Fibroblast of skin of scalp (primary cell): ENCODE measurements at places on chromosomes 1 and 21.

GRCh38 chr1:58397187-58397820 is 149.2 kb downstream of the OMA1 start:
- peak; percentile 86 for DNase-seq

DNA sequence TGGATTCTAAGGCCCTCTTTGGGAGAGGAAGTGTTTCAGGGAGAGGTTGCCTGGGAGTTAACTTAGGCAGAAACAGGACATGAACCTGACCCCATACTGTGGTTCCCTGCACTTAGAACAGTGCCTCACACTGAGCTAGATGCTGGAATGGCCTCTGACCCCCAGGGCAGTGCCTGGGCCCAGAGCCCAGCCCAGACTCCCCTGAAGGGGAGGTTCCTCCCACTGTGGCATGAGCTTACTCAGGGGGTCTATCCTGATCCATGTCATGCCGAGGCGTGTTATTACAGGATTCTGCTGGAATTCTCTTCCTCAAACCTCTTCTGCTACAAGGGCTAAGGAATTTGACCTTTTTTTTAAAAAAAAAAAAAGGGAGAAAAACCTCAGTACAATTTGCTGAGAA is 72.2 kb downstream of the MRPL37 start:
- peak; percentile 46 for DNase-seq

DNA sequence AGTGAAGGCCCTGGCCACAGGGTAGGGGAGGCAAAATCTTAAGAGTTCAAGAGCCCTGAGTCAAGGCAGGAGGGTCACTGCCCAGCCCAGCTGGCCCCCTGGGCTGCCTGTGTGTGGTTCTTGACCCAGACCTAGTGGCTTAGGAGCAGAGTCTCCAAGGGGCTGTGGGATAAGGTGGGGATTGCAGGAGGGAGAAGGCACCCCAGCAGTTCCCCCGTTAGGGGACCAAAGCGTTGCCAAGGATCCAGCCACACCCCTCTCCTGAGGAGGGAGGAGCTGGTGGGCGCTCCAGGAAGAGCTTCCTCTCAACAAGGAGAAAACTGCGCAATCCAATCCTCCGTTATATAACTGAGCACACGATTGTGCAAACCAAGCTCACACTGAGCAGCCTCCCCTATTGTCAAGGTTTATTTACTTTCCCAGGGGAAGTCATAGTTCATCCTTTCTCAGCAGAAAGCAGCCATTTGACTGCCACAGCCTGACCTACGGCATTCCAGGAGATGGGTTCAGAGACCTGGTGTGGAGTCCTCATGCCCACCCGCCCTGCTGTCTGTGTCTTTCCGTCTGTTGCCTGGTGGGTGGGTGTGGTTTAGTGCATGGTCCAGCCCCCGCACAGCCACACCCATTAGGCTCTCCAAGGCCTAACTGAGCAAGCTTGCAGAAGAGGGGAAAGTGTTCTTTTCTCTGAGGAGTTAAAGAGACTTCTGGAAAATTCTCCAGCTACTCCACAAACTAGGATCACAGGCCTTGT is 3.5 kb downstream of the EPHX1 start:
- DNase-seq: no peak

GRCh38 chr1:236124965-236125364 is 17.4 kb upstream of the GPR137B start:
- no peak for DNase-seq

DNA sequence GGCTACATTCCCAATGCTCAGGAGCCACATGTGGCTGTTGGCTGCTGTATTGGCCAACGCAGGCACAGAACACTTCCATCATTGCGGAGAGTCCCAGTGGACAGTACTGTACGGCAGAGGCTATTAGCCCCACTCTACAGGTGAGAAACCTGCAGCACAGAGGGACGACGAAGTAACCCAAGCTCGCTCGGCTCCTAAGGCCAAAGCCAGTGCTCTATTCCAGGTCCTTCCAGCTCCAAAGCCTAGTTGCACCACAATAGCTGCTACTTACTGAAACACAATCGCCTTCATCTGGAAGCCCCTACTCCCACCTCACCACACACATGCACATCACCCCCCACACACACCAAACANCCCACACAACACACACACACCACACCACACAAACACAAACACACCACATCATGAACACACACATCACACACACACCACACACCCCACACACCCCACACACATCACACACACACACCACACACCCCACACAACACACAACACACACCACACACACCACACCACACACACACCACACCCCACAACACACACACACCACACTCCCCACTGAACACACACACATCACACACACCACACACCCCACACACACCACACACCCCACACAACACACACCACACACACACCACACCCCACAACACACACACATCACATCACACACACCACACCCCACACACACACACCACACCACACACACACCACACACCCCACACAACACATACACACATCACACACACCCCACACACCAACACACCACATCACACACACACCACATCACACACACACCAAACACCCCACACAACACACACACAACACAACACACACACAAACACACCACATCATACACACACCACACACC is 3.2 kb downstream of the LYPD8 start:
- no peak for DNase-seq

- peak; percentile 21 for DNase-seq
Measured at GRCh38 chr1:215824245-215824644, 257.1 kb downstream of the KCTD3 start.

DNA sequence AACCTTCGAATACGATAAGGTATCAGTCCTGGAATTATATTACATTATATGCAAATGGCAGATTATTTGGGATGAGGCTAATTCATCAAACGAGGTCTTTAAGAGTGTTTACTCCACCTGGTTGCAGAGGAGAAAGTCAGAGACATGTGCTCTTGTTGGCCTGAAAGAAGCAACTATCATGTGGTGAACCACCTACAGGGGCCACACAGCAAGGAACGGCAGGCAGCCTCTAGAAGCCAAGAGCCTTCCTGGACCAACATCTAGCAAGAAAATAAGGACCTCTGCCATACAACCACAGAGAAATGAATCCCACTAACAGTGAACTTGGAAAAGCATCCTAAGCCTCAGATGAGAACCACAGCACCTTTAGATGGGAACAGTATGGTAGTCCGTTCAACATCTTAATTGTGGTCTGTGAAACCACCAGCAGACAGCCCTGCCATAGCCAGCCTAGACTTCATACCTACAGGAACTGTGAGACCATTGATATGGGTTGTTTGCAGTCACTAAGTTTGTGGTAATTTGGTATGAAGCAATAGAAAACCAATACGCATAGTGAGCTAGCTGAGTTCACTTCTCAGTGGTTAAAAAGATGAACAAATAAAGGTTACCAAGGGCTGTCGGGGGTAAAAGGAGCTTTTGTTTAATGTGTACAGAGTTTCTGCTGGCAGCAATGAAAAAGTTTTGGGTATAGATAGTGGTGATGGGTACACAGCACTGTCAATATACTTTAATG is 345.7 kb upstream of the RUNX1 start:
- peak; percentile 19 for DNase-seq

DNA sequence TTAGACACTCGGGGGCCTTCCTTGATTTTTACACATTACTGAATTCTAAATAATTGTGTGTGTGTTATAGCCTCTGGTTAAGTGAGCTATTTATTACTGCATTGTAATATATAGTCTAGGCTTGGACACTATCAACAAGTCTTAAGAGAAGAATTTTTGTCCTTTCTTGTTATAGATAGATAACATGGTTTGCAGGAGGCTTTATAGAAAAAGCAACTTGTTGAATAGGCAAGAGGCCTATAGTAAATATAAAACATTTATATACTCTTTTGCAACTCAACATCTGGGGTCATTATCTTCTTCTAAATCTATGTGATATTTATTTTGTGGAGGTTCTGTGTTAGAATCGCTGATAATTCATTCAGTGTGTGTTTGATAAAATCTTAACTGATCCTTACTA is 293.8 kb downstream of the NFIA start:
- no peak for DNase-seq

- DNase-seq: no peak
Measured at GRCh38 chr1:19062258-19063029, 106.0 kb upstream of the IFFO2 start.

DNA sequence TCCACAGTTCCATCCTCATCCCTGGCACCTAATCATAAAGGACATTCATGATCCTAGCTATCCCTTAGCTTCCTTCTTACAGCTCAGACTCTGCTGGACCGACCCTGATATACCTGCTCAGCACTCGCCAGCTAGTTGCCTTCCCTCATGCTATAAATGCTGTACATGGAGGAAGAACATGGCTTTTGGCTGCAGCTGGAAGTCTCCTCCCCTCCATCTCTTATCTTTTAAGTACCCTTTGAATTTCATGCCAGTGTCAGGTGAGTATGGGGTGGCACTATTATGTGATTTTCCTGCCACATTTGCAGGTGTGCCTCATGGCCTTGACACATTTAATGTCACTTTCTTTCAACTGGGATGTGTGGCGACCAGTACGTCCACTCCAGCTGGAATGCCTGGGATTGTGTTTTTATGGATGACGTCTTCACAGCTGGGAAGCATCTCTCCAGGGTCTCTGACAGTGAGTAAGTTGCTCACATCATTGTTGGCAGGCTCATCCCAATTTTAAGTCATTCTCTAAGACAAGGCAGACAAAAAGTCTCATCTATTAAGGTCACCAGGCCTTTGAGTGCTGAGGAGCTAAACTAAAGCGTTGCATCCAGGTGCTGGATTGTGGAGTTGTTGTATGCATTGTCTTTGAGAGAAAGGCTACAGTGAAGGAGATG is 43.4 kb downstream of the RUNX1 start:
- DNase-seq: peak; percentile 59

- no peak for DNase-seq
Measured at GRCh38 chr1:35850716-35851115, 32.3 kb upstream of the AGO1 start.

DNA sequence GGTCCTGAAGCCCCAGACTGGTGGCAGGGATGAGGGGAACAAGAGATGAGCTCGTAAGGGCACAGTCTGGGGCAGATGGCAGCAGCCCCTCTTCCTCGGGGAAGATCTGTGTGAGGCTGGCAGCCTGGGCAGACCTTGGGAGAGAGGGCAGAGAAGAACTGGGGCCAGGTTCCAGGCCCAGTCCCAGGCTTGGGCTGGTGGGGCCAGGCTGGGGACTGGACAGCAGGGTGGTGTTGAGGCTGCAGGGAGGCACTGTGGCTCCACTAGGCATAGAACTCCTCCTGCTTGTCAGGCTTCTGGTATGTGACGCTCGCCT is 35.7 kb downstream of the SDC3 start:
- no peak for DNase-seq

DNA sequence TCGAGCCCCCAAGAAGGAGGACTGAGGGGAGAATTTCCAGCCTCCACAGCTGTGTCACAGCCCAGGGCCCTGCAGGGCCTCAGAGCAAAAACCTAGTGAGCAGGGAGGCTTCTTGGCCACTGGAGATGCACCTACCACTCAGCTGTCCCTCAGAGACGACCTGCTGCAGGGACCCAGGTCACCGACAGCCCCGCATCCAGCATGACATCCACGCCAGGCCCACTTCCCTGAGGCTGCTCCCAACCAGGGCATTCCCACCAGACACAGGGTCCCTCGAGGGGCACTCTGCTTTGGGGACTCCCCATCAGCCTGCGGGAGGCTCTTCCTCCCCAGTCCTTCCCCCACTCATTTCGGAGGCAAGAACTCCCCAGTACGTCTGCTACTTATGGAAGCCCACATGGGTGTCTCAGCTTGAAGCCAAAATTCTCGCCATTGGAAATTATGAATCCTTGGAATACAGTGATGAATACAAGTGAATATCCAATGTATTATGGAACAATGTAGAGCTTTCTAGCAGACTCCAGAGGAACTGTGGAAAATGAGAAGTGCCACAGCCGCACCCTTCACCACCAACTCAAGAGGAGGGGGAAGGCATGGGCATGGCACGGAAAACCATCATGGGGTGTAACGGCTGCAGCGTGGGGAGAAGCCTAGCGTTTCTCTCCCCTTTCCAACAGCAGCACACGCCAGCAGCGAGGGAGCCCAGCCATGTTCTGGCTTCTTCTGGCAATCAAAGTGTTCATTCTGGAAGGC is 6.9 kb downstream of the TFF3 start:
- DNase-seq: no peak

GRCh38 chr1:2229911-2230731 is 2.0 kb downstream of the SKI start:
- DNase-seq: no peak

DNA sequence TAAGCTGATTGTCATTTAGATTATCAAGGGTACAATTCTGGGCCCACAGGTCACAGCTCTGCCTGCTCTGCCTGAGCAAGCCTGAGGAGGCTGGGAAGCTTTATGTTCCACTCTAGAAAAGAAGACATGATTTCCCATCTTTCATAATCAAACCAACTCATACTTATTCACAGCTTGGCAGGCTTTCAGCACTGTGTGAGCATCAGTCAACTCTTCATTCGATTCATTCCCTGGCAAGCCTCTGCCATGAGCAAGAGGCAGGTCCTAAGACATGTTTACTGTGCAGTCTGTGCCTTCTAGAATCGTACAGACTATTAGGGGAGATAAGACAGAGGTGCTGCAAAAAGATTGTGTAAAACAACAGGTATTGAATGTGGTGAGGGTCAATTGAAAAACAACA is 24.5 kb upstream of the KIRREL1 start:
- peak; percentile 88 for DNase-seq

DNA sequence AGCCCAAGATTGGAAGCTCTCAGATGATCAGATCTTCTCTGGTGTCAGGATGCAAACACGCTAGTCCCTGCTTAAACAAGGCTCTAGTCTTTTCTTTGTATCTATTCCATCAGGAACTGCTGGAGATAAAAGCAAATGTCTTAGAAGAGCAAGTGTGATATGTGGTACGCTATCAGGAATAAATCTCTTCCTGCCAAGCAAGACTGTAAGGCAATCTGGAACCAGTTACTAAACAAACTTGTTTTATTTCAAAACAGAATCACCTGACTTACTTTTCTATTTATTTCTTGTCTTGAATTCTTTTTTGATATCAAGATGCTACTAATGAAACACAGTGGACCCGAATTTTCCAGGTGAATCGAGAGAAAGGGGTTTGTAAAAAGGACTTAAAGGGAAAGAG is 139.9 kb upstream of the ZNF644 start:
- no peak for DNase-seq

DNA sequence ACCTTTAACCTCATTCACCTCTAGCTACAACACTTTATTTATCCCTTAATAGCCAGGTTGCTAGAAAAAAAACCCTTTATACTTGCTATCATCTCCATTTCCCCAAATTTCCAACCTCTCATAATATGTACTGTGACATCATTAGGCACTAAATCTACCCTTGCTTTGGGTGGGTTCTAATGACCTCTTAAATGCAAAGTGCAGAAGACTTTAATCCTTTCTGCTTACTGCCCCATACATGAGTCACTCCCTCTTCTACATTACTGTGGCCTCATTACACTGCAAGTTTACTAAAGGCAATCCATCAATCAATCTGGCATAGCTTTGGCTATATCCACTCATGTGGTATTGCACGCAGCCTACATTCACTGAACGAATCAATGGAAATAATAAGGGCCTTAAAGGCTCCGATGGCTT is 353.3 kb downstream of the SMYD3 start:
- peak; percentile 13 for DNase-seq

DNA sequence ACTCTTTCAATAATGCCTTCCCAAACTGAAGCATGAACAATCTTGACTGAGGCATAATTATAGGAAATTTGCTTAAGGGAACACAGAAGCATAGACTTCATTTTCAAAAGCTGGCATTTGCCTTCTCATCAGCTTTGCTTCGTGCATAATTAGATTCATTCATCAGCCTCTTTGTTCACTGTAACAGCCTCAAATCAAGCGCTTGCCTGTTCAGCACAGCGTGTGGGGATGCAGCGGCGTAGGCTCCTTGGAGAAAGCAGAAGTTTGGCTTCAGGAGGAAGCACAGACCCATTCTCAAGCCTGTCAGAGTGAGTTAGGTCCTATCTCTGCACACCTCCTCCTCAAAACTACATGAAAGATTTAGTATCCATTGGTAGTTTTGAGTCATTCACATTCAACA is 246.4 kb upstream of the MAP1LC3C start:
- no peak for DNase-seq
